Body of pancreas (tissue), 4 donors: ENCODE measurements at places on chromosomes 4 and X.

DNA sequence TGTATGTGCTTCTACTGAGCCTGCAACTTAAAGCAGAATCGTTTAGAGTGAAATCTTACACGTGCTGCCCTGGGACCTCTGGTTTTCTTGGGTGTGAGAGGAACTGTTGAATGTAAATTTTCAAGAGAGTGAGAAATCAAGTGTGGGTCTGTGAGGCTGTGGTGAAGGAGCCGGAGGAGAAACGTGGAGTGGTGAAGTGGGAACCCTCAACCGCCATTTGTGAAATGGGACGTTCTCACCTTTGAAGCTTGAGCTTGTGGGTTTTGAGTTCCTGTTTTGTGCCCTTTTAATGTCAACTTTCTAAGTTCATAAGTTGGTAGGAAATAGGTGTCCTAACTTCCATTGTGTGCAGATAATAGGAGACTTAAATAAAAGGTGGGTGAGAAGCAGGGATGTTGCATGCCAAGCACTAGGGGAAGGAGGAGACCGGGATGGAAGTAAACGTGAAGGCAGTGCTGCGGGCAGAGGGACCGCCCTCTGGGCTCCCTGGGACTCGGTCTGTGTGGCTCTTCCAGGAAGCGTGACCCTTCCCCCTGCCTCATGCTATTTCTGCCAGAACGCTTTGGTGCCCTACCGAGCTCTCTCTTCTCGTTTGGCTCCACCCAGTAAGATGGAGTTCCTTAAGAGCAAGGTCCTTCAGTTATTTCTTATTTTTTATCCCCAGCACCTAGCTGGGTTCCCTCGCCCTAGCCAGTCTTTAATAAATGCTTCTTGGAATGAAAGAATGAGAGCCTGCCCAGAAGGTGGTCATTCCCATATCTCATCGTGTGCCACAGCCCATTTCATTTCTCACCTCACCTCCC, 56.0 kb downstream of the TMEM131L start:
- no peak for DNase-seq

DNA sequence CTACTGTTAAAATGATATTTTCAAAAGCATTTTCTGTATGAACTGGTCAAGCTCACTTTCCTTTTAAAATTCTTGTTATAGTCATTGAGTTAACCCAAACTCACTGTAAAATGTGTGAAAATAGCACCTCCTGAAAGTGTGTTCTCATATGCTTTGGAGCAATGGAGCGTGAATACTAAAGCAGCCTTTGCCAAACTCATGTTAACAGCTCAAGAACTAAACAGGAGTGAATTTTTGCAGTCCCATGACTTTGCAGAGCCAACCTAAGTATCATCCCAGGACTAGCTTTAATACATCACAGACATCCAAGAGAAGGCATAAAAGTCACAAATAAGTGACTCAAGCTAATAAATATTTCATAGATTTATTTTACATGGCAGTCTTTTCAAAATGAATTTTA, 2.3 kb downstream of the AMMECR1 start:
- no peak for DNase-seq

GRCh38 chr4:142547974-142548373, 298.1 kb downstream of the INPP4B start:
- no peak for DNase-seq

GRCh38 chr4:166481055-166481454, 608.0 kb downstream of the TLL1 start:
- DNase-seq = no peak

DNA sequence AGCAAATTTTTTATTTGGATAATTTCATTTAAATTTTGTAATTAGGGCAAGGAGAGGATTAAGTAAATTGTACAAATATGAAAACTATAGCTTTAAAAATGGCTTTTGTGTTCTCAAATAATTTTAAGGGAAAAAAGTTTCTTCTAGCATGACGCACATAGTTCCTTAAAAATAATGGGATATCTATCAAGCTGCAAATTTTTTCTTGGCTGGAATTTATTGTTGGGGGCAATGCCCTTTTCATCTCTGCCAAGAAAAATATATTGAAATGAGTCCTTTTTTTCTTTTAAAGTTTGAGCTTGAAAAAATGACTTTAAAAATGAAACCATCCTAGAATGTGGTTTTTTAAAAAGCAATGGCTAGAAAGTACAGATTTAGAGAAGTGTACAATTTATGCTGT, 154.4 kb upstream of the UGT8 start:
- DNase-seq = no peak

GRCh38 chrX:2426289-2426882, 74.4 kb downstream of the DHRSX start:
- DNase-seq = no peak

GRCh38 chr4:173924561-173924960, 358.9 kb downstream of the FBXO8 start:
- no peak for DNase-seq

DNA sequence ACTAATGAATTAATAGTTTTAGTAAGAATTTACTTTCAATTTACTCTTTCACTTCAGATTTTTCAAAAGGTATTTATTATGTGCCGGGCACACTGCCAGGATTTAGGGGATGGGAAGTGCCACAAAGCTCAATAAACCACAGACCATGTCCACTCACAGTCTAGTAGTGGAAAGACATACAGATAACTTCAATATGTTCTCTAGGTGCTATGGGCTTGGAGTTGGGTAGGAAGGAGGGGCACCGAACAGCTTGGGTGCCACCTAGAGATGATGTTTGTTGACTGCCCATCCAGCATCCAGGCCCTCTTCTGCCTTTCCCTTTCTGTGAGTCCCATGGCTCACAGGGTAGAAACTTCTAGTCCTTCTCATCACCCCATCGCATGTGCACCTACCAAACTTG, 17.8 kb downstream of the MFAP3L start:
- no peak for DNase-seq

GRCh38 chrX:110420771-110421499, 62.3 kb downstream of the RTL9 start:
- DNase-seq = no peak

- DNase-seq = no peak
Measured at GRCh38 chr4:29553846-29554245, 1166.3 kb upstream of the PCDH7 start.

DNA sequence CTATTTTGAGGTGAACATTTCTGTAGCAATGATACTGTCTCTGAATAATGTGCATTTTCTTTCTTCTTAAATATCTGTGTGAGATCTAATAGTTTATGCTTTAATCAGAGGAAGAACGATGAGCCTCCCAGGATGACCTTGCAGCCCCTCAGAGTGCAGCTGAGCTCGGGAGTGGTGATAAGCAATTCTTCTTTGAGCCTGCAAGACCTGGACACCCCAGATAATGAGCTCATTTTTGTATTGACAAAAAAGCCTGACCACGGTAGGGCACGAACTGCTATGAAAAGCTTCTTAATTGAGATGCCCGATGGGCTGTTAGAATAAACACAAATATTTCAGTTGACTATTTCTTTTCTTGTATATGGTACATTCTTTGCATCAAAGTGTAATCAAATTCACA, 105.0 kb upstream of the ANXA3 start:
- no peak for DNase-seq
